ENCODE measurements at places on chromosomes 5 and 9.

DNA sequence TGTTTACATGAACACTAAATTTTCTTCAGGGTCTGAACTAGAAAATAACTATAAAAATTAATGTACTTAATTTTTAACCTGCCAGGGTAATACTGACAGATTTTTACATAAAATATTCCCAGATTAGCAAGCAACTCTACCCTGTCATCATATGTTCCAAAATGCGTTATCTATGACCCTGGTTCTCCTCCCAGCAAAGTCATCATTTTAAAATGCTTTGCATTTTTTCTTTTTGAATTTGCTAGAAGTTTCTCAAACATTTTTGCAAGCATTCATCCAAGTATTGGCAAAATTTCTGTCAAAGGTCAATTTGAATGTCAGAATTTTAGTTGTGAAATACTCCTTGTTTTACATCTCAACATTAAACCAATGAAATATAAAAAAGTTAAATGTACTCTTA, 144.5 kb upstream of the FTMT start:
- DNase-seq: no peak

DNA sequence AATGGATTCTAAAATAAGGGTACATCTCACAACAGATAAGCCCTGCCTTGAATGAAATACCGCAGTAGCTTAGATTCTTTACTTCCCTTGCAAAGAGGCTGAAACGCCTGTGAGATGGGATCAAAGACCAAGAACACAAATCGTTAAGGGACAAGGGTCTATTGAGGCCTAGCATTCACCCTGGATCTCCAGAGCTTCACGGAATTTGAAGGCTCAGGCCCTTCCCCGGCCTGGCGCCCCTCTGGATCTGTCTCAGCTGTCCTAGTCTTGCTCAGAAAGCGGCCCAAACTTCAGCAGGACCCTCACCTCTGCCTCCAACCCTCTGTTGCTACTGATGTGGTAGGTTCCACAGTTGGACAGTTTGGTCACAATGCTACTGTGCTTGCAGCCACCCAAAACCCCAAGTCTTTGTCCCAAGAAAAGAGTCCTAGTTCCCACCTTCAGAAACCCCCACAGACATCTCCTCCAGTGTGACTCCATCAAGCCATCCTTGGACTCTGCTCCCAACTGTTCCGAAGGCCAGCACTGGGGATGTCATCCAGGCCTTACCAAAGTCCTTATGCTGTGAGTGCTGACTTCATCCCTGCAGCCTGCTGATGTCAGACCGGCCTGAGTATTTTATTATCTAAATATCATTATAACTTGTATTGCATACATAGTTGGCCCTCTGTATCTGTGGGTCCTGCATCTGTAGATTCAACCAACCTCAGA, 9.4 kb downstream of the CORO2A start:
- no peak for DNase-seq

DNA sequence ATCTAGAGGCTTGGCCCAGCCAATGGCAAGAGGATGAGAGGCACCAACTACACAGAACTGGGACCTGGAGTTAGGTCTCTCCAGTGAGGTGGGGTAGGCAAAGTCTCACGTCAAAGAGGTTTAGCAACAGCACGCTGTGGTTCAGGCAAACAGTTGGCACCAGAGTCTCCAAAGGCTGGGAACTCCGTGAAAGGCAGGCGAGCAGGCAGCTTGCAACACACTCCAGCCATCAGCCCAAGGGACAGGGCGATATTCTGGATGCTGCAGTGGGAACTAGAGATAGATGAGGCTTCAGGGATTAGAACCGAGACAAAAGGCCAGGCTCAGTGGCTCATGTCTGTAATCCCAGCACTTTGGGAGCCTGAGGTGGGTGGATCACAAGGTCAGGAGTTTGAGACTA, 129.1 kb downstream of the PDZD2 start:
- DNase-seq: no peak

DNA sequence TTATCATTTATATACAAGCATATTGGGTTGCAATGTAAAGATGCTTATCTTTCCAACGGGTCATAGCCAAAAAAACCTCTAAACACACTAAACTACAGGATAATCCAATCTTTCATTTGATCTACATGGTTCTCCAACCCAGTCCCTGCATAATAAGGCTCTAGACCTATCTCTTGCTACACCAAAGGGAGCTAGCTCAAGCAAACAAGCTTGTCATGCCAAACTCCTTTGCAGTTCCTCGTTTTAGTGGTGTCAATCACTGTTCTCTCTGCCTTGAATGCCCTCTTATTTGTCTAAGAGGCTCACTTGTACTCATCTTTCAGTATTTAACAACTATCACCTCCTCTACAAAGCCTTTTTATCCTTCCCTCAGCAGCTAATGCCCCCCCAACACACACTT, 5.6 kb downstream of the HOMER1 start:
- no peak for DNase-seq

GRCh38 chr9:129673602-129674001, 8.2 kb downstream of the PRRX2 start:
- no peak for DNase-seq

GRCh38 chr5:160970605-160971191, 118.7 kb upstream of the ATP10B start:
- peak; percentile 23 for DNase-seq

GRCh38 chr5:172740428-172741205, 30.4 kb downstream of the DUSP1 start:
- DNase-seq: no peak

GRCh38 chr9:95953986-95954385, 78.5 kb downstream of the ERCC6L2 start:
- DNase-seq: no peak

DNA sequence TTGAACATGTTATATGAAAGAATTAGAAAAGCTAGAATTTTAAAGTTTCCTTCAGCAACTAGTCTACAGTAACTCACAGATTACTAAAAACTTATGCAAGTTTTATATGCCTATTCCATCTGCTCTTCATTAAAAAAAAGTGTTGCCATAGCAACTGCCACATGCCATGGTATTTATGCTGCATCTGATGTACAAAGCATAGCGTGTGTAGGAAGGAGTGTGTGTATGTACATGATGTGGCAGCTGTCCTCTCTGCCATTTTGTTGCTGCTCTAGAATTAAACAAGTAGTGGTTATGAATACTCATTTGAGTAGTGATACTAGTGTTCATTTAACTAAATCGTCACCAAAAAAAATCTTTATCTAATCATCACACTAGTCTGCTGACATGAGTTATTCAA, 593.5 kb downstream of the CETN3 start:
- no peak for DNase-seq

DNA sequence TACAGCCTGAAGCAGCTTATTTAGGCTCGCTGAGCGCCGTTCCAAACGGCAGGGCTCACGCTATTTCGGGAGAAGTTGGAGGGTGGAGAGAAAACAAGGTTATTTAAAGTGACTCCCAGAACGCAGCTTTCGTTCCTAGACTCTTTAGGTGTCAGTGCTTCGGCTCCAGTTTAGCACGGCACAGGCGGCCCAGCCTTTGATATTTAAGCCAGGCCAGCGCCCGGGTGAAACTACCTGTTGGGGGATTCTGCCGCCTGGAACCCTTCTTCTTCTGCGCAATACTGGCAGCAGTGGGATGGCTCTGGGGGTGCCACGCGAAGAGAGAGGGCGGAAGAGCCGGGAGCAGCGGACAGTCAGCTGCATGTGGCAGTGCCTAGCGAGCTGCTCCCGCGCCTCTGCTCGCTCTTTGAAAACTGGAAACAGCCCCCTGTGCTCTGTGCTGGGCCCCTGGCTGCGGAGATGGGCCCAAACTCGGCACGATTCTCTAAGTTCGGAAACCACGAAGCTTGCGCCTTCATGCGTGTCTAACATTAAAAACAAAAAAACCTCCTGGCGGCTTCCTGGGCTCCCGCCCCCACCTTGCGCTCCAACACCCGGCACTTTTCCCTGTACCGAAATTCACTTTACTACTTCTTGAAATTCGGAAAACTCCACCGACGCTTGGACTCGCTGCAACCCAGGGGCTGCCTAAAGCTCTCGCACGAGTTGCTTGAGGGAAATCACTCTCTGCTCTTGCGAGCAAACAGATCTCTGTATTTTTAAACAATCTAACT, 34.6 kb upstream of the NFIB start:
- DNase-seq: peak; percentile 24

GRCh38 chr5:22852807-22853660, at the start of gene CDH12:
Gene CDH12, minus strand, starts transcription at chr5:22853344.
- DNase-seq: peak; percentile 2

DNA sequence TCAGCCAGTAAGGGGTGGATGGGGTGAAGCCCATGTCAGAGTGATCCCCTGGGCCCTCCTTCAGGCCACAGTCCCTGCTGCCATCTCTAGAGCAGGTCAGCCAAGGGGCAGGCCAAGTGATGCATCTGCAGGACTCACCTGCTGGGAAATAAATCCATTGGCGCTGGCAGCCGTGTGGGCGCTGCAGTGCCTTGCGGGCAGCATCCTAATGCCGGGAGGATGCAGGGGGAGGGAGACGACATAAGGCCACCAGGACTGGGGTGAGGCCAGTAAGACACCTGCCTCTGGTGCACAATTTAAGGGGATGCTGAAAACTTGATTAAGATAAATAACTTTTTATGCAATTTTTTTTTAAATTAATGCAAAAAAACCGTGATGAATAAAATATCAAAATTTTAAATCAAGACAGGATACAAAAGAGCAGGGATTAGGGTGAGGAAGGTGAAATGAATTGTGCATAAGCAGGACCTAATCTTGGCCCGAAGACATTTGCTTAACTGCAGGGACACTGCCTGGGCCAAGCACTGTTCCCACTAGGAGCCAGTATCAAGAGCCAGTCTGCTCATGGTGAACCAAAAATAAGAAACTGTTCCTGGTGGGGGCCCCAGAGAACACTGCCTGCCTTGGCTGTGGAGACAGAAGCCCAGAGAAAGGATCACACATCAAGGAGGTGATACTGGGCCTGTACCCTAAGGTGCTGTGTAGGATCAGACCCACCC, 67.5 kb upstream of the CPLX2 start:
- no peak for DNase-seq

GRCh38 chr5:177325868-177326381, 14.2 kb upstream of the MXD3 start:
- no peak for DNase-seq

DNA sequence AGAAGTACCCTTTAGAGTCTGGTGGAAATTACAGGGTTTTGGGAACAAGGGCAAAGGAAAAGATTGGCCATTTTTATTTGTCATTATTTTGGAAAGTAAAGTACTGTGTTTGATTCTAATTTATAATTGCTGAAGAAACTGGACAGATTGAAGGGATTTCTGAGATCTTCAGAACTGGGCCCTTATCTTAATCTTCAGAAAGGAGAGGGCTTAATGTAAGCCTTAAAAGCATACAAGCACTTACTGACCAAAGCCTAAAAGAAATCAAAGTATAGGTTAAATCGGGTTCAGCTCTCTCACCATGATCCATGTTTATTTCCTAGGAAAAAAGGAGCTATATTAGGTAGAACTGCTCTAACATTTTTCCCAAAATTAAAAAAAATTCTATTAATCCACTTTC, 35.6 kb downstream of the ERAP1 start:
- DNase-seq: no peak

GRCh38 chr5:169503886-169504285, 79.7 kb upstream of the SPDL1 start:
- no peak for DNase-seq

DNA sequence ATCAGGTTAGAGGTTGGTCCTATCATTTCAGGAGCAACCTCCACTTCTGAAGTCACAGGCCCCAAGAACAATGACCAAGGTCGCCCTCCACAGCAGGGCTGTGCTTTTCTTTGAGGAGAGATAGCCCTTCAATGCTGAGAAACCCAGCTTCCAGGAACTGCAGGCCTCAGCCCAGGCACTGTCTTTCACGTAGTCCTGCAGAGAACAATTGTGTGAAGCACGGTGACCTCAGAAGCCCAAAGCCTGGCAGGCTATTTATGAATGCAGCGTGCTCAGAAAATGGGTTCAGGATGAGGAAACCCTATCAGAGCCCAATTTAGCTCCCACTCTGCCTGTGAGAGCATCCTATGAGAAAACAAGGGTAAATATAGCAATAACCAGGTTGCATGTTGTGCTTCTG, 388.3 kb downstream of the PLK2 start:
- DNase-seq: no peak

GRCh38 chr9:93166699-93167098, 17.2 kb upstream of the WNK2 start:
- DNase-seq: peak; percentile 31

- no peak for DNase-seq
Observed at GRCh38 chr5:95962475-95962773, 773 bp upstream of the ELL2 start.

DNA sequence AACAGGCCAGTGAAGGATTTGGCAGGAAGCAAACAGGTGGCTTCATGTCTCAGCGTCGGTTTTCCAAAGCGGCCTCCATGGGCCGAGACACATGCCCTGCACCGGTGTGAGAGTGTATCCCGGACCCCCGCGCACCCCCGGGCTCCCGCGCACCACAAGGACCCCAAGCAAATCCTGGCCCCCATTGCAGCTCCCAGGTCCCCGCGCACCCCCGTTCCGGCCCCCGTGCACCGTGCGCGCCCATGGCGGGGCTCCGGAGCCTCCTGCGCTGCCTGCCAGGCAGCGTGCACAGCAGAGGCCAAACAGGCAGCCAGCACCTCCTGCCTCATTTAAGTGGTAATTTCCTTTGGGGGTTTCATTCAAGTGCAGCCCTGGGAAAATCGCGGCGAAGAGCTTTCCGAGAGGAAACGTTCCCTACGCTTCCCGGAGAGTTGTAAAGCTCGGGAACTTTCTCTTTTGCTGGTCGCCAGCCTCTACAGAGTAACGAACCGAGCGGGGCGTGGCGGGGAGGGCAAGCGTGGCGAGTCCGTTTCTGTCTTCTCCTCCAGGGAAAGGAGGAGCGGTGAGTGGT, 145.5 kb upstream of the SLC24A2 start:
- DNase-seq: peak; percentile 18

- DNase-seq: no peak
Observed at GRCh38 chr5:98231089-98231488, 542.4 kb upstream of the RGMB start.

GRCh38 chr9:19102181-19102630, 498 bp downstream of the HAUS6 start:
- peak; percentile 73 for DNase-seq

DNA sequence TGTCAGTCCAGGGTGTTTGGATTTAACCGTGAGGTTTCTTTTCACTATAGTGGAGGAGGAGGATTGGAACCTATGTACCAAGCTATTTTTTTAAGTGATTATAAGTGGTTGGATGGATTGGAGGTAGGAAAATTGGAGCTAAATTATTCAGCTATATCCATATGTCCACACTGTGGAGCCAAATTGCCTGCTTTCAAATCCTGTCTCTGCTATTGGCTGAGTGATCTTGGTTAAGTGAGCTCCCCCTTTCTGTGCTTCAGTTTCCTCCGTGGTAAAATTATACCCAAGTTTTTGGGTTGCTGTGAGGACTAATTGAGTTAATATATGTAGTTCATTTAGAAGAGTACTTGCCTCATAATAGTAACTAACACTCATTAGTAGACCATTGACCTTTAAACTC, 2.5 kb downstream of the CENPP start:
- peak; percentile 71 for DNase-seq

- DNase-seq: no peak
Observed at GRCh38 chr9:84513473-84513872, 156.1 kb upstream of the NTRK2 start.
